ENCODE measurements at places on chromosomes 13 and 19.
A peak's percentile ranks its signal among the peaks of the same experiment; 100 is the strongest.

GRCh38 chr13:30017880-30018279, 167.5 kb upstream of the UBL3 start:
- DNase-seq: no peak

GRCh38 chr13:36966404-36966803, 32.7 kb downstream of the ALG5 start:
- no peak for DNase-seq

DNA sequence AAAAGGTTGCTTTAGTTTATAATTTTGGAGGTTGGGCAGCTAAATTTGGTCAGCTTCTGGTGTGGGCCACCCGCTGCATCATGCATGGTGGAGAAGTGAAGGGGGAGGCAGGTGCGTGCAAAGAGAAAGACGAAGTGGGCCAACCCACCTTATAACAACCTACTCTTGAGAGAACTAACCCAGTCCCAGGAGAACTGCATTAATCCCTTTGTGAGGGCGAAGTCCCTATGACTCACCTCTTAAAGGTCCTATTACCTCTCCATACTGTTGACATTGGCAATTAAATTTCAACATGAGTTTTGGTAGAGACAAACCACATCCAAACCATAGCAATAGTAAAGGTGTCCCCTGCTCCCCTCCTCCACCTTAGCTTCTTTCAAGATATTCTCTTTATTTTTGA, 7.7 kb upstream of the FGF9 start:
- DNase-seq: peak; percentile 48

DNA sequence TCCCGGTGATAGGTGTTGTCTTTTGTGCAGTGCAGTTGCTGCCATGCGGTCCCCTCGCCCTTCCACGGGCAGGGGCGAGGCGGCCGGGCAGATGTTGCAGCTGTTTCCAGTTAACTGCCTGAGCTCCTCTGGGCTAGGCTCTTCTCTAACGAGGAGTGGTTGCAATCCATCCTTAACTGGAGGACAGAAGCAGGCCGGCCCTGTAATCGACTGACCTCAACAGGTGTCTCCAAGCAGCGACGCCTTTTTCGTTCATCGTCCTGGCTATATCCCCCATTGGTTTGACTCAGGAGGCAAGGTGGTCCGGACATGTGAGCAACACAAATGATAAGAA, 1.9 kb upstream of the TSC22D1 start:
- DNase-seq: peak; percentile 47

DNA sequence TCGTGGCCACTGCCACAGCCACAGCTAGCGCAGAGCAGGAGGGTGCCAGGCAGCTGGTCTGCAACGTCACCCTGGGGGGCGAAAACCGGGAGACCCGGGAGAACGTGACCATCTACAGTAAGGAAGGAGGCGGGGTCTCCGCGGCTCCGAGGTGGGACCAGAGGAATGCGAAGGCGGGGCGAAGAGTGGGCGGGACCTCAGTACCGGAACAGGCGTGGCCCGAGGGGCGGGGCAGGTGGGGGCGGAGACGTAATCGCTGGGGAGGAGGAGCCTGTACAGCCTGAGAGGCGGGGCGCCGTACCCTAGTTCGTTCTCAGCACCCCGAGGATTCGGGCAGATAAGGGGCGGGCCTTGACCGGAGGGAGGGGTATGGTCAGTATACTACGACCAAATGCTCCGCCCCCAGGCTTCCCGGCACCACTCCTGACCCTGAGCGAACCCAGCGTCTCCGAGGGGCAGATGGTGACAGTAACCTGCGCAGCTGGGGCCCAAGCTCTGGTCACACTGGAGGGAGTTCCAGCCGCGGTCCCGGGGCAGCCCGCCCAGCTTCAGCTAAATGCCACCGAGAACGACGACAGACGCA, 2.5 kb downstream of the ICAM5 start:
- DNase-seq: peak; percentile 88

Data from SHP77 (cell line).